ENCODE measurements at places on chromosomes 3 and 15.

- no peak for DNase-seq
Measured at GRCh38 chr15:90620379-90621067, 90.8 kb downstream of the CRTC3 start.

- no peak for DNase-seq
Measured at GRCh38 chr15:77179541-77179998, 108.7 kb upstream of the TSPAN3 start.

GRCh38 chr15:61994216-61994615 lies 66.0 kb downstream of the VPS13C start:
- no peak for DNase-seq

GRCh38 chr3:33646406-33646805 lies 71.6 kb downstream of the CLASP2 start:
- no peak for DNase-seq

- DNase-seq = no peak
Measured at GRCh38 chr3:120052677-120053076, 41.6 kb downstream of the GSK3B start.

- no peak for DNase-seq
Measured at GRCh38 chr15:84649706-84650105, 4.4 kb downstream of the WDR73 start.

GRCh38 chr3:98592345-98592935 lies 971 bp downstream of the CPOX start:
- DNase-seq = no peak

GRCh38 chr3:53412953-53413352 lies 65.6 kb upstream of the DCP1A start:
- DNase-seq = no peak

DNA sequence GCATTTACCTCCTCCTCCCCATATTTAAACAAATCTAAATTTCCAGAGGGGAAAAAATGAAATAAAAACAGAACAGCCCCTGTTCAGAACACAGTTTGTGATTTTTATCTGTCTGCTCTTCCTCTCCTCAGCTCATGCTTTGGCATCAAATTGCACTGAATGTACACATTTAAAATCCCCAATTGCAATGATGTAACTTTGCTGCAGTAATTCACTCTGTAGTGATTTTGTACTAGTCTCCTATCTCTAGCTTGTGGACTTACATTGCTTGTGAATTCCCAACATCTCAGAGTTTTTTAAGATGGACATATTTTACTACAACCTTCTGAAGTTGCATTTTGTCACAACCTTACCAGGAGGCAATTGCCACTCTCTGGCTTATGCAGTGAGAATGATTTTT lies 81.6 kb upstream of the ROBO2 start:
- no peak for DNase-seq
